ENCODE measurements at places on chromosomes 3 and 15.

GRCh38 chr3:17798000-17798399, 55.6 kb upstream of the TBC1D5 start:
- DNase-seq: no peak

GRCh38 chr3:67876261-67876660, 221.8 kb upstream of the SUCLG2 start:
- DNase-seq: no peak

- DNase-seq: no peak
Observed at GRCh38 chr3:168063122-168063521, 32.6 kb downstream of the GOLIM4 start.

DNA sequence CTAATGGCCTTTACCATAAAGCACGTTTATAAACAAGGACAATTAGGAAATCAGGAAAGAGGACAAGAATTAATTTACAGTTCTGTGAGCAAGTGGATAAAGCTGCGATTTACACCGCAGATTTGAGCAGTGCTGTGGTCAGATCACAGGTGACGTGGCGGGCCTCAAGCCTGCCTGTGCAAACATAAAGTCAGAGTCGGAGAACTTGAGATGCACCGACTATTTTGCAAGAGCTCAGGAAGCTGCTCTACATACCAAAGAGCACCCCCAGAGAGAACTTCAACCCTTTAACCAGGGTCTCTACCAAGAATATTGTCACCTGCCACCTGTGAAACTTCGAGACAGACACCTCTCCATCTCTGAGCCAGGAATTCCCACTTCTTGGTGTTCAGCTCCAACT, 35.7 kb downstream of the MECOM start:
- DNase-seq: no peak
